RWPE1 (cell line): ENCODE measurements at places on chromosomes 12 and 14.

GRCh38 chr12:64160021-64160710 lies 61.9 kb downstream of the KICS2 start:
- peak; percentile 25 for DNase-seq

DNA sequence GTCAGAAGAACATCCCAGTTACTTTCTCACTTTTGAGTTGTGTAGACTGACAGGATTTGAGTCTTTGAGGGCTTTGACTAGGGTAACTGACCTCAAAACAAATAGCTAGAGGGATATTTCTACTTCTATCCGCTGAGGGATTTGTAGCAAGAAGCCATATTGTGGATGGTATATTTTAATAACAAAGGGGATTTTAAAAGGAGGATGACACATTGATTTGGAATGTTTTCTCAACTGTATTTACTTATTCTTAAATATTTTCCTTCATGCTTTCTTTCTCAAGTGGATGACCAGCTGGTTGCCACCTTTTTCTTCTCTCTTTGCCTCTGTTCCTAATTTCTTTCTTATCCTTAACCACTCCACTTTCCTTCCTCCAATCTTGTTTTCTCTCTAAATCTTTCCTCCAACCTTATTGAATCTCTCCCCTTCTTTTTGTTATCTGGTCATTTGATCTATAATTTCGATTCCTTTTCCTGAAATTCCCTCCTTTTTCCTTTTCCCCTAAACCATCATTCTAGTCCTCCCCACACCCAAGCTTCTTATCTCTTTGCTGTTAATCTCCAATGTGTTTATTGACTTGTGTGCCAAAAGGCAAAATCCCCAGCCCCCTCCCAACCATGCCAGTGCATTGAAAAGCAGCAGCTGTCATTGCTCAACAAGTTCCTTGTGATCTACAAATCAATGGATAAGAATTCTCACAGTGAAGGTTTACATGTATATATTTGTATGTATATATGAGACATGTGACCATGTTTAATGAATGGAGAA lies 411.6 kb downstream of the RAD51B start:
- no peak for DNase-seq

- no peak for DNase-seq
Measured at GRCh38 chr14:74973003-74973653, 17.7 kb upstream of the PGF start.

- DNase-seq: no peak
Measured at GRCh38 chr14:101730626-101731186, 30.8 kb upstream of the PPP2R5C start.

DNA sequence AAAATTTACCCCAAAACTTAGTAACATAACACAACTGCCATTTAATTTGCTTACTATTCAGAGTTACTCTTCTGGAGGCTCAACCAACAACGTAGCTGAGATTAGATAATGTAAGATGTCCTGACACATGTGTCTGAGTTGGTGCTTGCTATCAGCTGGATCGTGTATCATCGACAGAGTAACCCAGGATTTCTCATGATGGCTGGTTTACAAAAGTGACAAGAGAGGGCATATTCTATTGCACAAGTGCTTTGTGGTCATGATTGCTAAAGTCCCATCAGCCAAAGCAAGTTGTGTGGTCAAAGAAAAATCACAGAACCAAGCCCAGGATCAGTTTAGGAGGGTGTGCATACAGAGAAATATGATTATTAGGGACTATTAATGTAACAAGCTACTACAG lies 73.4 kb downstream of the CAPZA3 start:
- no peak for DNase-seq

DNA sequence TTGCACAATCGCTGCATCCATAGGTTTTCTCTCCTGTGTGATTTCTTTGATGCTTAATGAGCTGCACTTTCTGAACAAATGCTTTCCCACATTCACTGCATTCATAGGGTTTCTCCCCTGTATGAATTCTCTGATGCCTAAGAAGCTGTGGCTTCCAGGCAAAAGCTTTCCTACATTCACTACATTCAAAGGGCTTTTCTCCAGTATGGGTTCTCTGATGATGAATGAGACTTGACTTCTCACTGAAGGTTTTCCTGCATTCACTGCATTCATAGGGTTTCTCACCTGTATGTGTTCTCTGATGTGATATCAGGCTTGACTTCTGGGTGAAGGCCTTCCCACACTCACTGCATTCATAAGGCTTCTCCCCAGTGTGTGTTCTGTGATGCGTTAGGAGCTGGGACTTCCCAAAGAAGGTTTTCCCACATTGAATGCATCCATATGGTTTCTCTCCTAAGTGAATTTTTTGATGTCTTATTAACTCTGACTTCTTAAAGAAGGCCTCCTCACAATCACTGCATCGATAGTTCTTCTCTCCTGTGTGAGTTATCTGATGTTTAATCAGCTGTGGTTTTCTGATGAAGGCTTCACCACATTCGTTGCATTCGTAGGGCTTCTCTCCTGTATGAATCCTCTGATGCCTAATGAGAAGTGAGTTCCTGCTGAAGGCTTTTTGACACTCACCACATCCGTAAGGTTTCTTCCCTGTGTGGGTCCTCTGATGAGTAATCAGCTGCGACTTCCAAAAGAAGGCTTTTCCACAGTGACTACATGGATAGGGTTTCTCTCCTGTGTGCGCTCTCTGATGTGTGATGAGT lies 30.3 kb downstream of the ZNF605 start:
- DNase-seq: no peak

- DNase-seq: no peak
Measured at GRCh38 chr14:102403028-102403427, 40.3 kb downstream of the TECPR2 start.

DNA sequence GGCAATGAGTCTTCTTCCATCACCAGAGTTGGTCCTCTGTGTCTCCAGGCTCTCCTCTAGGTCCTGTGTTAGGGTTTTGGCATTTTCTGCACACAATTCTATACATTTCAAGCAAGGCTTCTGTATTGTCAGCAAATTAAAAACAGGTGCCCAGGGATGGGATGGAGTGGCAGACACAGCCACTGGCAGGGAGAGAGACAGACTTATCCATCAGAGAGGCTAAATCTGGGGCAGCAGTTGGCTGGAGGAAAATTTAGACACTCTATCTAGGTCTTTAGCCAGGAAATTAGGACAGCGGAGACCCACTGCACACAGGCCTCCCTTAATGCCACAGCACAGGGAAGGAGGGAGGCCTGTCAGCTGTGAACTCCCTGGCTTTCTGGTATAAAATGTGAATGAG lies 20.2 kb downstream of the PLEKHD1 start:
- no peak for DNase-seq

DNA sequence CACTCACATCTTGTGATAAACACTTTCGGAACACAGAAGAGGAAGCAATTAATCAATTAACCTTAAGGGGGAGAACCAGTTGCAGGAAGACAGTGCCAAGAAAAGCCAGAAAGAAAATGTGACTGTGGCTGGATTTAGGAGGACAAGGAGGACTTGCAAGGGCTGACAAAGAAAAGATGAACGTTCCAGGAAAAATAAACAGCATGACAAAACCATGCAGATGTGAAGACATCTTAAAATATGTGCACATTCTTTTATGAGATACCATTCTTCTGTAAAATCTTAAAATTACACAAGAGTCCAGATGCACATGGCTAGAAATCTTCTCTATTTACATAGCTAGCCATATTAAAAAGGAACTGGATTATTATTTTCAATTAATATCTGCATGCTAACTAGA lies 33.4 kb downstream of the KITLG start:
- DNase-seq: no peak

GRCh38 chr12:11812586-11813437 lies 163.3 kb downstream of the ETV6 start:
- DNase-seq: no peak

DNA sequence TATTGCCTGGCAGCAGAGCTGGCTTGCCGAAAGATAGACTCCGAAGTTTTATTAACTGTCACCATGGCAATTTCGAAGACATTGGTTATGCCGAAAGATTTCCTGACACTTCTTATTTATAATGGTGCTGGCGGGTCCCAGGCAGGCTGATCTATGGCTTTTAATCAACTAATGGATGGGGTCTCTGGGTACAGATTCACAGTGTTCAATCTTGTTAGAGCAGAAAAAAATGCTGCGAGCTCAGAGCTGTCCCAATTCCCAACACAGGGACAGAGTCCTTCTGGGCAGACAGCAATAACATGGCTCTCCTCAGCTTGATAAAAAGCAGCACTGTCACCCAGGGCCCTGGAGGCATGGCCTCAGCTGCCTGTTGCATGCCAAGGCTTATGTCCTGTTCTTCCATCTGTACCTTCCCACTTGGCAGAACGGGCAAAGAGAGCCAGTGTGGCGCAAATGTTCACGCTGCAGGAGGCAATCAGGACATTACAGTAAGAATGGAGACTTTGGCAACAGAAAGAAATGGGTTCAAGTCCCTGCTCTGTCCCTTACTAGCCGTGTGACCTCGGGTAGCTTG lies 228.2 kb upstream of the PWP1 start:
- no peak for DNase-seq

DNA sequence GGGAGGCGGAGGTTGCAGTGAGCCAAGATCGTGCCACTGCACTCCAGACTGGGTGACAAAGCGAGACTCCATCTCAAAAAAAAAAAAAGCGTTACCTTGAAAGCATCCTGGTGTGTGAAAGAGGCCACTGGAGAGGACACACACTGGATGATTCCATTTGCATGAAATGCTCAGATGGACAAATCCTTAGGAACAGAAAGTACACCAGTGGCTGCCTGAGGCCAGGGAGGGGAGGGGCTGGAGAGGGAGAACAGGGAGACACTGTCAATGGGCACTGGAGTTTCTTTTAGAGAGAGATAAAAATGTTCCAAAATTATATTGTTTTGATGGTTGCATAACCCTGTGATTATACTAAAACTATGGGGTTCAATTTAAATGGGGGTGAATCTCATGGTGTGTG lies 19.7 kb downstream of the TESC start:
- DNase-seq: no peak

DNA sequence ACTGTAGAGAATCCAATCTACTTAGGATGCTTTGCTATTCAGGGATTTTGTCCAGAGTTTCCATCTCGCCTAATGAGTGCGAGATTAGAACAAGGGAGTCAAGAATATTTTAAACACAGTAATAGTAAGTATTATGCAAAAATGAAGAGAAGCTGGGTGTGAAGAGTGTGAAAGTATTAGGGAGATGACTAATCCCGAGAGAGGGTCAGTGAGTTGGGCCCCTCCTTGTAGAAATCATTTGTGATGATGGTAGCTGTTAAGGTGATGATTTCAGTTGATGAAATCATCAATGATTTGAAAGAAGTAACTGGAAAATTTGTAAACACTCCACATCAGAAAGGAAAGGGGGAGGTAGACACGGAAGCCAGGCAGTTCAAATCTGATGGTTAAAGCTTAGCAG lies 478.9 kb upstream of the MGAT4C start:
- no peak for DNase-seq

- no peak for DNase-seq
Measured at GRCh38 chr12:132209619-132210222, 65.5 kb downstream of the NOC4L start.

- no peak for DNase-seq
Measured at GRCh38 chr14:26596543-26597061, 1.2 kb downstream of the NOVA1 start.

DNA sequence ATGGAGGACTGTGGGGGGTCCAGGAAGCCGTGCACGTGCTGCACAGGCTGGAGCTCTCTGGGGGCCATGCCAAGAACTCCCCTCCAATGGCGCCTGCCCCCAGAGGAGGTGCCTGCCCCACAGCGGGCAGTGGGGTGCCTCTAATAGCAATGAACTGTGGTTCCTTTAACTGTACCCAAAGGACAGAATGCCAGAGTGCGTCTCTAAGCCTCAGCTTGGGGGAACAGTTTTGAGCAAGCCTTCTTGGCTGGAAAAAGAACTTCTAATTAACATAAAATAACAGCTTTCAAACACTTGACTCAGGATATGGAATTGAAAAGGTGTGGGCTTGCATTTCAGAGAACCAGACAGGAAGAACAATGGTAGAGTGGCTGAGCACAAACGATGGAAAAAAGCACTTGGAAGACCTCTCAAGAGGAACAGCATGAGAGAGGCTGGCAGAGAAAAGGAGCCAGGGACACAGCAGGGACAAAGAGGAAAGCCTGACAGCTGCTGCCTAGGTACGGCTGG lies 195.6 kb downstream of the TTC7B start:
- no peak for DNase-seq

DNA sequence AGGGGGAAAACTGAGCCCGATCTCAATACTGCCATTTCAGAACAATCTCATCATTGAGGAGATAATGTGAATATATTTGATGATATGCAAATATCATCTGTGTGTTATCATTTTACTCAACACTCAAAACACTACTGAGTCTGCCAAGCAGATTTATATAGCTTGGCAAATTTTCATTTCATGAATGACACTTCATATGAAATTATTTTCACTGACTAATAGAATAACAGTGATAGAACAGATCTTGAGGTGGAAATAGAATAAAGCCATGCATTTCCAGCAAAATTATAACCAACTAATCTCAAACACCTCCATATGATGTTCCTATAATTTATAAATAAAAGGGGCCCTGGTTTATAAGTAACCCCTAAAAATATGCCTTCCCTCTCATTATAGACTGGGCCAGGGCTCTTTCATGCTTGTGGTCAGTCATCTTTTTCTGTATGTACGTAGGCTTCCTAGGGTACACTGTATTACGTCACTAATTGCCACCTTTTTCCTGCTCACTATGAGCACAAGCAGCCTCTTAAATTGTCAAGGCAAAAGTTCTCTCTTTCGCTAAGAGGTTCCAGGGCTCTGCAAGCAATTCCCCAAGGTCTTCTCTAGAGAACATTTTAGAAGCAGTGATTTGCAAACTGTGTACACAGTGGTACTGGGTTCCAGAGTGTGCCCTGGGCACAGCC lies 197.1 kb upstream of the FOXN3 start:
- no peak for DNase-seq

DNA sequence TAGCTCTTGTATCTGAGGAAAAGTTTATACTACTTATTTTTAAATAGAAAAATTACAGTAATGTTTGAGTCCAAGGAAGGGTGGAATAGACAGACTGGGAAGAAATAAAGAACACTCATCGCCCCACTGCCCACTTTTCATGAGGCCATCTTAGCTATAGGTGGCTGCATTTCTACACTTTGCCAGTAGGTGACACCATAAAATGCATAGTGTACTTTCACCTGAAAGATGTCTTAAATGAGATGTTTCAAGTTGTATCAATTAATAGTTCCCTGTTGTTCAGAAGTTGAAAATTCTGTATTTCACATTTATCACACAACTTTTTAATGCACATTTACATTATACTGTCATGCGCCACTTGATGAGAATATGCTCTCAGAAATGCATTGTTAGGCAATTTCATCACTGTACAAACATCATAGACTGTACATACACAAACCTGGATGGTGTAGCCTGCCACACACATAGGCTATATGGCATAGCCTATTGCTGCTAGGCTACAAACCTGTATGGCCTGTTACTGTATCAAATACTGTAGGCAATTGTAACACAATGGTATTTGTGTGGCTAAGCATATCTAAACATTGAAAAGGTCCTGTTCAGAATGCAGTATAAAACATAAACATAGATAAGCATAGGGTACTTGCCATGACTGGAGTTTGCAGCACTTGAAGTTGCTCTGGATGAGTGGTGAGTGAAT lies 27.6 kb downstream of the PMCH start:
- DNase-seq: peak; percentile 1

- DNase-seq: peak; percentile 36
Measured at GRCh38 chr14:61476754-61477410, 155.5 kb downstream of the PRKCH start.
